Right ventricle myocardium inferior (tissue), 1 donor: ENCODE measurements at places on chromosomes 1 and 21.

GRCh38 chr1:245575710-245576109, 420.9 kb downstream of the KIF26B start:
- DNase-seq: no peak

- no peak for DNase-seq
Measured at GRCh38 chr1:111778066-111778465, 22.4 kb downstream of the DDX20 start.

GRCh38 chr1:211334986-211335385, 8.4 kb downstream of the TRAF5 start:
- DNase-seq: no peak

GRCh38 chr21:38758501-38759214, 47.1 kb upstream of the ETS2 start:
- DNase-seq: no peak

- DNase-seq: no peak
Measured at GRCh38 chr1:169027607-169028320, 78.7 kb upstream of the ATP1B1 start.

DNA sequence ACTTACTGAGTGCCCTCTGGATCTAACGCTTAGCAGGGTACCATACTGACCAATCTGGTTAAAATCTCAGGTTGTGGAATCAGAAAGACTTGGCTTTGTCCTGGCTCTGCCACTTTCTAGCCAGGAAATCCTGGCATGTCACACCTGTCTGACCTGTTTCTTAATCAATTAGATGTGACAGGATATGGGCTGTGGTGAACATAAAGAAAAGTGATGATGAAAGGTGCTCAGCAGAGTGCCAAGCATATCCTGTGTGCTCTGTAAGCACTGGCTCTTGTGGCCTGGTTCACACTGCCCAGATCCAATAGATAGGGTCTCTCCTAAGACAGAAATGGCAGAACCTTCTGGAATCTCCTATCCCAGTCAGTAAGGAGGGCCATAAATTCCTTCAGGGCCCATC, 53.9 kb downstream of the PHC2 start:
- no peak for DNase-seq

DNA sequence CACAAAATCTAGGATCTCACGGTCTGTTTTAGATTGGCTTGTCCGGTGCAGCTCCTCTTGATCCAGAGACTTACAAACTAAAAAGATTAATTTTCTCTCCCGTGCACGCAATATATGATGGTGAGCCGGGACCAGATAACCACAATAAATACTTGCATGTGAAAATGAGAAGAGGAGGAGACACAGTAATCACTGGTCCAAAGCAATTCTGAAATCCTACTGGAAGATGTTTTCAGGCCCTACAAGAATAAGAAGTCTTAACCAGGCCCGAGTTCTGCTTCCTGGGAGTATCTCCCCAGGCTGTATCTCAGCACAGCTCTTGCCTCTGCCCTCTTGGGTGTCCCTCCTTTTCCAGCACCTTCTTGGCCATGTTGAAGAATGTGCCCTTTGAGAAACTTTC, 1.0 kb upstream of the WDR4 start:
- DNase-seq: no peak

DNA sequence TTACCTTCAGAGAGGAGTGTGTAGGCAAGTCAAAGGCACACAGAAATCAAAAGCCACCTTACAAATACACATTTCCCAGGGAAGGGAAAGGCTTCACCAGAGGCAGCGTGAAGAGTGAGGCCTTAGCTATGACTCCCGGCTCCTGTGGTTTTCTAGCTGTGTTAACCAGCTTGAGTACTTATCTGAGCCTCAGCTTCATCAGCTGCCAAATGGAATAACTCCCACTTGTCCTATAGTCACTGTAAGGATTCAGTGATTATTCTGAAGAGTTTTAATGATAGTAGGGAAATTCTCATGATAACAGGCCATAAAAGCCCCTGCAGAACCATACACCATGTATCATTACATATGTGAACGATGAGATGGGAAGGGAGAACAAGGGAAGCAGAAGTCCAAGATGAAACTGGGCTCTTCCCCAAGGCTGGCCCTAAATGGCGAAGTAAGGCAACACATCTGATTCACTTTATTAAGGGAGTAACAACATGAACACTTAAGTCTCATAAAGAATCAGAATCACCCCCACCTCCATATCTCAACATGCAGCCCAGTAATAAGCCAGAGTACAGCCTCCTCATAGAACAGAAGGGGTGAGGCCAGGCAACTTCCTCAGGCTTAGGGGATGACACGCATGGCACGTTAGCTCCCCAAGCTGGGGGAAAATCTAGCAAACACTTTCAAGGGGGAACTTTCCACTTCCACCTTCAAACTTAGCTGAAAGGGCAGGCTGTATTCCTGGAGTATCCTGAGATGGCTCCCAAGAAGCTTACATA, 63.7 kb downstream of the SLC66A1 start:
- no peak for DNase-seq

- DNase-seq: no peak
Measured at GRCh38 chr21:23780326-23780725, 1827.0 kb downstream of the MRPL39 start.

DNA sequence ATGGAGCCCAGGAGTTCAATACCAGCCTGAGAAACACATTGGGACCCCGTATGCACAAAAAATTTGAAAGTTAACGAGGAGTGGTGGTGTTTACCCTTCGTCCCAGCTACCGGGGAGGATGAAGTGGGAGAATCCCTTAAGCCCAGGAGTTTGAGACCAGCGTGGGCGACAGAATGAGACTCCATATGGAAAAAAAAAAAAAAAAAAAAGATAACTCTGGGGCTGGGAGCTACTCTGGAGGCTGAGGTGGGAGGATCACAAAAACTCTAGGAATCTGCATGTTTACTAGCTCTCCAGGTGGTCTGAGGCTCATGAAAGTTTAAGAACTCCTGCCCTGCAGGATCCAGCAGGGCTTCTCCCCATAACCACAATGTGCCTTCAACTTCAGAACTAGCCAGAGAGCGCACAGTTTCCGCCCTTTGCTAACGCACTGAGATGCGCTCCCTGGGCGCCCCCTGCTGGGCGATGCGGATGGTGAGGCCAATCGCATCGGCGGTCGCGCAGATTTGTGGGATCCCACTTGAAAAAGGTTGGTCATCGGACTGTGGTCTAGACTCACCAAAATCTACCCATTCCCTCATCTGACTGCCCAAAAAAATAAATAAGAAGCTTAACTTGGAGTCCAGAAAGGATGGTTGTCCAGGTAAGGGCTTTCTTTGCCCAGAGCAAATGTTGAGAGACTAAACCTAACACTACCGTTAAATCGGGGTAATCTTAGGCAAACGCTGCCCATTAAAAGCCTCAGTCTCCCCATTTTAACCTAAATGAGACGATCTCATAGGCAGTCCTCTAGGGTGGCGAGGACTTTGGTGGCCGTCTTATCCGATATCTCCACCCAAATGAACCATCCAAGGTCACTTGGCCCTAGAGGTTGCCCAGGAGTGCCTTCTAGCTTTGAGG, 8.8 kb downstream of the ZNF683 start:
- peak; percentile 92 for DNase-seq

DNA sequence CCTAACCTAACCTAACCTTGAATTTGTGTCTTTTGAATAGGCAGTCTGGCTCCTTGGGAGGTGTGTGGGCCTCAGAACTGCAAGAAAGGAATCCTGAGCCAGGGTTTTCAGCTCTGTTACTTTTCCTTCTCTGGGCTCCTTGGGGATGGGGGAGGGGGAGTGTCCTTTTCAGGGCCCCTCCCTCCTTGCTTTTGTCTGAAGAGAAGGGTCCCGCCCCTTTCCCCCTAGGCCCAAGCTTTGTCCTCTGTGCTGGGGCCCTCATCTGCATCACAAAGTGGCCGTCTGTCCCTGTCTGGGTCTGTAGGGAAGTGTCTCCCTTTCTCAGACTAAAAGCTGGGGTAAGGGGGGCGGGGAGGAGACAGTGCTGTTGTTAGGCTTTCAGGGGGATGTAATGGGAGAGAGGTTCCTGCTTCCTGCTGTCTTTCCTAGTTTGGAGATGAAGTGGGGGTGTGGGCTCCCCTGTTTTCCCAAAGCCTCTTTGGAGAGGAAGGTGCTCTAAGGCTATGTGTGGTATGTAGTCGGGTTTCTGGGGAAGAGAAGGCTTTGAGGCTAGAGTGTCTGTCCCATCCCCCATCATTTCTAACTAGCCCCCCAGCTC, 3.1 kb downstream of the AGO1 start:
- no peak for DNase-seq

- DNase-seq: peak; percentile 41
Measured at GRCh38 chr1:42955311-42956063, 3.2 kb downstream of the SLC2A1 start.

GRCh38 chr1:36729289-36729688, 246.6 kb upstream of the CSF3R start:
- no peak for DNase-seq

DNA sequence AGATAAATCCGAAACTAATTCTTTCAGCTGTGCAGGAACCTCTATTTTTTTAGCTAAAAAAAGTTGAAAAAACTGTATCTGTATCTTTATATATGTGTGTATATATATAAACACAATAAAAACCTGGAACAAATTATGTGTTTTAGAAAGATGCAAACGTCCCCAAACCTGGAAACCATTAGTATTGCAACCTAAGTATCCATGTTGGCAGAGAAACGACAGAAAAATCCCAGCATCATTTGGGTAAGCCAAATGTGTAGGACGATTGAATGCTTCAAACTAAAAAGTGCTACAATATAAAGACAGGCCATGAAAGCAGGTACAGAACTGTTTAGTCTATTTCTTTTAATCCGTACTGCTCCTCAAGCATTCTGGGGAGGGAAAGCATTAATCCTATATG, 87.9 kb downstream of the AHCTF1 start:
- no peak for DNase-seq

DNA sequence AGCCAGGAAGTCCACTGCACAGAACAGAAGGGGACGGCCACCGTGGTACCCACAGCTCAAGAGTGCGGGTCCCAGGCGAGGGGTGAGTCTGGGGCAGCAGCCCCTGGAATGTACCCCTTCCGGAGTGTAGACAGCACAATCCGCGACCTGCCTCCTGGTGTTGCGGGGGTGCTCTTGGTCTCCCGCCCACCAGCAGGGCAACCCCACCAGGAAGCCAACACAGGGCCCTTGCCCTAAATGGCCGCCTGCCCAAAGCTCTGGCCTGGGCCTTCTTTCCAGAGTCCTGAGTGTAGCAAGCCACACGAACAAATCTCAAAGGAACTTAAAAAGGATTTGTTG, 1.1 kb upstream of the SLC19A1 start:
- peak; percentile 66 for DNase-seq

DNA sequence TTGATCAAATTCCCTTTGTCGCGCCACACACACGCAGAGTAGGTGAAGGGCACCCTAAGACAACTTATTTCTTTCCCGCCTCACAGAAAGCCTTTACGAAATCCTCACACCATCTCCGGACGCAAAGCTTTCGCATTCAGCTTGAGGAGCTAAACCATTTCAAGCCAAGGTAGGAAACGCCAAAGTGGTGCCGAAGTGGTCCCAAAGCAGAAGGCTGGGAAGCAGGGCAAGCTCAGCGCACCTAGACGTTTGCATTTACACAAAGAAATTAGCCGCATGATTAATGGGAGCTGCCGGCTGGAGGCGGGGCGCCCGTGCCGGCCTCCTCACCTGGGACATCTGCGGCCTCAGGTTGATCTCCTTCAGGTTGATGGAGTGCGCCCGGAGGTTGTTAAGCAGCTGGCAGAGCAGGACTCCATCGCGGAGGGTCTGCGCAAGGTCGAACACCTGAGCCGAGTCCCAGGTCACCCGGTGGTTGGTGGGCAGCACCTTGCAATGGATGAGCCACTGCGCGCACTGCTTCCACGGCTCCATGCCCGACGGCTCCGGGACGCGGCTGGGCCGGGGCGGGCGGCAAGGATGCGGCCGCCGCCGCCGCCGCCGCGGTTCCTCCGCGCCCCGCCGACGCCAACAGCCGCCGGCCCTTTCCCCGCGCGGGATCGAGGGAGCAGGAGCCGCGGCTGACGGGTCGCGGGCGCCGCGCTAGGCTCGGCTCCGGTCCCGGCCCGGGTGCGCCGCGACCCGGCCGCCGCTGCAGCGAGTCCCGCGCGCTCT, 457 bp downstream of the VAV3 start:
- no peak for DNase-seq

DNA sequence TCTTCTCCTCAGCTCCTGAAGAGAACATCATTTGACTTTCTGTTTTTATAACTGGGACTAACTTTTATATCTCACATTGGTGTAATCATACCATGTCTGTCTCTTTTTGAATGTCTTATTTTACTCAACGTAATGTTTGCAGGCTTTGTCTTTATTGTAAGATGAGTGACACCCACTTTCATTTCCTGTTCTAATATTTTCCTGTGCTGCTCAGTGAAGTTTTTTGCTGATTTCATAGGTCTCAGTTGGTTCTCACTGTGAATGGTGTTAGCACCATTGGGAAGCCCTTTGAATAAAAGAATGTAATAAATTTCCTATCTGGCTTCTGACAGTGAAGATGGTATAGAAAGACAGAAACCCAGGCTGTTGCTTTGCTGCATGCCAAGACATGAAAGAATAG, 84.0 kb downstream of the RAVER2 start:
- no peak for DNase-seq

DNA sequence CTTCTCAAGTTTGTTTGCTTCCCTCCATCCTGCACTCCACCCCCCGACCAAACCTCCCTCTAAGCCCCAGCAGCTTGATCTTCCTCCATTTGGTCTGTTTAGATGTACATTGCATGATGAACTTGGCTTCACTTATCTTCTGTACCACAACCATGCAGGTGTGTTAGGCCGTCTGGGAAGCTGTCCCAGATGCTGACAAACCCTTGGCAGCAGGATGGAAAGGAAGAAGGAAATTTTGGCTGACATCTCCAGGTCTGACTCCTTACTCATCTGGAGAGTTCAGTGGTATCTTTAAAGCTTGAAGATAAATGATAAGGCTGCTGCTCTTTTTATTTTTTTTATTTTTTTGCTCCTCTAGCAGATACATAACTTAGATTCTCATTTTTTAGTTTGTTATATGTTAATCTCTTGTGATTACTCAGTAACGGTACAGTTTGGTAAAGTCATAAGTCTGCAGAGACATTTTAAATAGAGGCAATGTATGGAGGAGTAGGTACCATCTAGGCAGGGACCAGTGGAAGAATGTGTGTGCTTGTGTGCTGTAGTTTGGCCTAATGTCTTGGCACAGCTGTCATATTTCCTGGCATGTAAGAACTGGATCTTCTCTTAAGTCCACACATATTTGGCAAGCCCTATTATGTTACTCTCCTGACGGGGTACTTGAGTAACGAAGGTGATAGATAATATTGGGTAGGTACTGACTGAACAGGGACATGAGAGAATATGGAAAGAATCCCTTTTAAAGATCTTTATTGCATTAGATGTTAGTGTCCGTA, 79.7 kb downstream of the CACHD1 start:
- DNase-seq: no peak

- DNase-seq: no peak
Measured at GRCh38 chr1:168509875-168510791, 33.7 kb downstream of the XCL2 start.

DNA sequence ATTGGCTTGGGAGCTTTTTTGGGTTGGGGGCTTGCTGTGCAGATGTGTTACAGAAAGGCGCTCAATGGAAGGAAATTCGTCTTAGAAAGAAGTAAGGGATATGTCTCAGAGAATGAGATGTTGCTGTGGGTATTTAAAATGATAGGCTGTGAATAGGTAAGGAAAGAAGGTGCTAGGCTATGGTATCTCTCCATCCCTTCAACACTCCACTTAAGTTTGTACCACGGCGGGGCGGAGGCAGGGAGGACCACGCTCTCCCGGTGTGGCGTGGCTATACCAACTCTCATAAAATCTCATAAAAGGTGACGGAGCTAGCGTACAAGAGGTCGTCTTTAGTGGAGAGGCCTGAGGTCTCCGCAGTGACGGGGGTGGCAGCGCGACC, 305 bp upstream of the RPS6KC1 start:
- no peak for DNase-seq
